ENCODE measurements at places on chromosomes 2 and 18.

GRCh38 chr2:217329023-217329431, 469.2 kb upstream of the TNP1 start:
- no peak for DNase-seq

DNA sequence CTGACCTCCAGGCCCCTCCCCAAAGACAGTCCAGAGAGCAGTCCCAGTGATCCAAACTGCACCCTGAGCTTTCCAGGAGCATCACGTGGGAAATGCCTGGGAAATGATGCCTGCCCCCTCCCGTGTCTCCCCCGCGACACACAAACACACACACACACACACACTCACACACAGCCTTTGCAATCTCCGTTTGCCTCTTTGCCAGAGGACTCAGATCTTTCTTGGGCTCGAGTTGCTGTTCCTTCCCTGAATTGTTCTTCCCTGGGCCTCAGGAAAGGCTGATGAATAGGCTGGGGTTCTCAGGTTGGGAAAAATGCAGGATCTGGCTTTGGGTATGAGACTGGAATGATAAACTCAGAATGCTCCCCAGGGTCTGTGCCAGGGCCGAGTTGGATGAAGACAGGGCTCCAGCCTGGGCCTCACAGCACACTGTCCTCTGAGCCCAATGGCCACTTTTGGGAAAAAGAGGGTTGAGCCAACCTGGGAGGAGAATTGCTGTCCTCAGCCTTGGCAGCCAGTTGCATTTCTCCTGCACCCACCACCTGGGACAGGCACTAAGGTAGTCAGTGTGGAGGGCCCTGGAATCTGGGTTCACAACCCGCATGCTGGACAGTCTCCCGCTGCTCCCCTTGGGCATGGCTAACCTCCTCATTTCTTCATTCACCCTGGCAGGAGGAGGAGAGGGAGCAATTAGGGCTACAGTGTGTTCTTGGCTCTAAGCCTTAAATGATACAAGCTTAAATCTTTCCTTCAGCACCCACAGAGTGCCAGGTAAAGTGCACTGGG, 43.9 kb upstream of the ATP6V1B1 start:
- DNase-seq: no peak

GRCh38 chr18:74196220-74197119, 48.1 kb downstream of the TIMM21 start:
- DNase-seq: peak; percentile 34

- no peak for DNase-seq
Observed at GRCh38 chr2:33419581-33420200, 56.8 kb upstream of the RASGRP3 start.

- DNase-seq: no peak
Observed at GRCh38 chr18:75338631-75339030, 88.9 kb downstream of the SMIM21 start.

- DNase-seq: no peak
Observed at GRCh38 chr2:21372654-21373053, 248.9 kb downstream of the TDRD15 start.

- no peak for DNase-seq
Observed at GRCh38 chr18:46431522-46432171, 225.4 kb downstream of the LOXHD1 start.

DNA sequence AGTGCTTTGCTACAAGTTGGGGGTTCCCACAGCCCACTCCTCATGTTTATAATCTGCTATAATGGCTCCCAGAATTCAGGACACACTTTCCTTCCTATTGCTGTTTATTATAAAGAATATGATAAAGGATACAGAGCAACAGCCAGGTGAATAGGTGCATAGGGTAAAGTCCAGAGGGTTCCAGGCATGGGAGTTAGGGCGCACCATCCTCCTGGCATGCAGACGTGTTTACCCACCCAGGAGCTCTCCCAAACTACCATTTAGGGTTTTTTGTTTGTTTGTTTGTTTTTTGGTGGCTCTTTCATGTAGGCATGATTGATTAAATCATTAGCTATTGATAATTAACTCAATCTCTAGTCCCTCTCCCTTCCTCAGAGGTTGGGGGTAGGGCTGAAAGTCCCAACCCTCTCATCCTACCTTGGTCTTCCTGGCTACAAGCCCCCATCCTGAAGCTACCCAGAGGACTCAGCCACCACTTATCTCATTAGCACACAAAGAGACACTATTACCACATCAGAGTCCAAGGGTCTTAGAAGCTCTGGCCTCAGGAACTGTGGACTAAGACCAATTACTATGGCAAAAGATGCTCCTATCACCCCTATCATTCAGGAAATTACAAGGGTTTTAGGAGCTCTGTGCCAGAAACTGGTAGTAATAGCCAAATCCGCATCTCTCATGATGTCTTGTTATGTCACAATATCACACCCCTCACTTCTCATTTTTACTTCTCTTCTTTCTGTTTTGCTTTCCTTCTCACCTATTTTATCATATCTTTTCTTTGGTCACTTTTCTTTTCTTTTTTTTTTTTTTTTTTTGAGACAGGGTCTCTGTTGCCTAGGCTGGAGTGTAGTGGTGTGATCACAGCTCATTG, 154.9 kb upstream of the TTC39C start:
- DNase-seq: no peak

GRCh38 chr18:26312199-26312598, 86.0 kb downstream of the TAF4B start:
- no peak for DNase-seq

DNA sequence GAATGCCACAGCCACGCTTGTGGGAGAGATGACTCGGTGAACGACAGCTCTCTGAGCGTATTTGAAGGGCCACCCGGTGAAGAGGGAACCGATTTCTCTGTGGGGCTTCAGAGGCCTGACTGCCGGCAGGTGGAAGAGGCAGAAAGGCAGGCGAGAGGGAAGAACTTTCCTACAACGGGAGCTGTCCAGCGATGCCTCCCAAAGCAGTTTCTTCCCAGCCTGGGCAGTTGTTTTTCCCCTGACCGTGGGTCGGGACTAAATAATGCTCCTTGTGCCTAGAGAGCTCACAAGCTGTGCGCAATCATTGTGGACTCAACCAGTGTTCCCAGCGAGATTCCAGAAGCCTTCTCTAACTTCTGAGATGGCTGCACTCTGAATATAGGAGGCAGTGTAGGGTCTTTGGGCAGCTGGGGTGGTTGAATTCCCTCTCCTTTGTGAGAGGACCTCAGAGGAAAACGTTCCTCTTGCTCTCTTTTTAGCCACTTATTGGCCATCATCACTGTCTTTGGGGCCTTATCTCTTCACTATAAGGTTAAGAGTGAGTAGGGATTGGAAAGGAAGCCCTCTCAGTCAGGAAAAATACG, 710 bp downstream of the SEC11C start:
- no peak for DNase-seq

DNA sequence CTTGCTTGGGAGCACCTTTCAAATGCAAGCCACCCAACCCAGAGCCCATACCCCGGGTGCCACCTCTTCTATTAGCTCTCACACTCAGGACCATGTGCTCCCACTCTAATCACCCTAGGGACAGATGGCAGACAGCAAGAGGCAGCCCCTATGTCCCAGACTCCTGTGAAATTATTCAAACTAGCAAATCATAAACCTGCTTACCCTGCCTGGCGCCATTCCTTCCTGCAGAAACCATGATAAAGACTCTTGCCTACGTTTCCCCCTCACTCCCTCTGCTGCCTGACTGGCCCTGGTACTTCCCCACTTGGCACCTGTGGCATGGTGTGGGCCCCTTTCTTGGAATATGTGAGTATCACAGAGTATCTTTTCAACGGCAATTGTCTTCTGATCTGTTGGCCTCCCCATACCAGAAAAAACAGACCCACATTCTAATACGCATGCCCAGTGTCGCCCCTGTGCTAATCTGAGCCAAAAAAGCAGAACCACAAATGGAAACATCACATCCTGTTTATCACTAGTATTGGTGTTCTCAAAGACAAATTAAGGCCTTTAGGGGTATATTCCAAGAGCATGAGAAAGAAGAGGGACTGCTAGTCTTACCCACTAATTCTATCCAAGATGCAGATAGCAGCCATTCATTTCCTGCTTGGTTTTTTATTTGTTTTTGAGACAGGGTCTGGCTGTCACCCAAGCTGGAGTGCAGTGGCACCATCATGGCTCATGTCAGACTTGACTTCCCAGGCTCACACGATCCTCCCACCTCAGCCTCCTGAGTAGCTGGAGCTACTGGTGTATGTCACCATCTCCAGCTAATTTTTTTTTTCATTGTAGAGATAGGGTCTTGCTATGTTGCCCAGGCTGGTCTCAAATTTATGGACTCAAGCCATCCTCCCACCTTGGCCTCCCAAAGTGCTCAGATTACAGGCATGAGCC, 44.1 kb upstream of the TTC39C start:
- peak; percentile 56 for DNase-seq

DNA sequence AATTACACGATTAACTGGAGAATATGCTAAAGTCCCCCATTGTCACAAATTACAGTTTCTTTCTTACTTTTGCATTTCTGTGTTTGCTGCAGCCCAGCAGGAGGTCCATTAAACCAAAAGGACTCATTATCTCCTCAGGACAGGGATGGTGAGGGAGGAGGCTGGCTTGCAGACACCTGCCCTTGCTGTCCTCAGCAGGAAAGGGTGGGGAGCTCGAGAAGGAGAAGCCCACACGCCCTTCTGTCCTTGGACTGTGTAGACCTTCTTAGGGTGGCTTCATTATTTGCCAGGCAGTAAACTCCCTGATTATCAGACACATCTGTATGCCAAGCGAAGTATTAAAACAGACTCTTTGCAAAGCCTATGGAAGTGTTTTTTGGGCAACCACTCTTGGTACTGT, 196.0 kb downstream of the LDLRAD4 start:
- no peak for DNase-seq

GRCh38 chr2:58558881-58559280, 317.8 kb upstream of the FANCL start:
- DNase-seq: no peak

DNA sequence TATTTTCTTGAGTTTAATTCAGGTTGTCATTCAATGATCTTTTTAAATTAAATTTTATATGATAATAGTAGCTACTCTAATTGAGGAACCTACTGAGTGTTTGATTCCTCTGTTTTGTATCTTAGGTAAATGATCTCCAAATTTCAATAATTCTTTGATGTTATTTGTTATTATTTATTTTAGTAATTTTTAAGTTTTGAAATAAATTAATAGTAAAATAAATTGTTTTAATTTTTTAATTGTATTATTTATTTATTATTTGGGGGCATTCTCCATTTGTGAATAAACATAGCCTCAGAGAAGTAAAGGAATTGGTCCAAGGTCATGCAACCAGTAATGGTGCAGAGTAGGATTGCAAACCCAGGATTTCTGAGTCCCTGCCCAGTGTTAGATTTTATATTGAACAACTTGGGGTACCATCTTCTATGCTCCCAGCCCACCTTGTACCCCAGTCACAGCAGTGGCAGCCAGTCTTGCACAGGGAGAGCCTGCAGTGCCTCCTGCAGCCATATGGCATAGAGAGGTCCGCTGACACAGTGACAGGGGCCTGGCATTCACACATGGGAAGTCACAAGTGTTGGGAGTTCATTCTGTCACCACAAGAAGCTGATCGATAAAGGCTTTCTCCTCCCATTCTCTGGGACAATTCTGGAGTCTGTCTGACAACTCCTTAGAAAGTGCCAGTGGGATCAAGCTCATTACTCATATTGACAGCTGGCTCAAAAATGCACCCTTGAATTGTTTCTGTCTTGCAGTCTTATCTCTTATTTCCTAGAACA, 110.0 kb upstream of the ETAA1 start:
- no peak for DNase-seq

DNA sequence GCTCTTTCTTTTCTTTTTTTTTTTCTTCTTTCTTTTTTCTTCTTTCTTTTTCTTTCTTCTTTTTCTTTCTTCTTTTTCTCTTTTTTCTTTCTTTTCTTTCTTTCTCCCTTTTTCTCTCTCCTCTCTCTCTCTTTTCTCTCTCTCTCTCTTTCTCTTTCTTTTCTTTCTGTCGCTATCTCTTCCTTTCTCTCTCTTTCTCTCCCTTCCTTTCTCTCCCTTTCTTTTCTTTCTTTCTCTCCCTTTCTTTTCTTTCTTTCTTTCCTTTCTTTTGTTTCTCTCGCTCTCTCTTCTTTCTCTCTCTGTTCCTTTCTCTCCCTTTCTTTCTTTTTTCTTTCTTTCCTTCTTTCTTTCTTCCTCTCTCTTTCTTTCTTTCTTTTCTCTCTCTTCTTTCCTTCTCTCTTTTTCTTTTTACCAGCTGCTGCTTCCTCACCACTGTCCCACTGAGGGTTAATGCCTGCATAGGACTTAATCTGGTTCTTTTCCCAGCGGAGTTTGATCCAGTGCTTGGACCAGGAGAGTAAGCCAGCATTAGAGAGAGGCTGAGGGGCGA, 145.4 kb upstream of the SIX2 start:
- DNase-seq: no peak

- no peak for DNase-seq
Observed at GRCh38 chr18:9550429-9550828, 63.9 kb downstream of the PPP4R1 start.

GRCh38 chr2:224046752-224047151, 7.7 kb upstream of the SERPINE2 start:
- no peak for DNase-seq

GRCh38 chr18:5770176-5770575, 125.1 kb downstream of the TMEM200C start:
- DNase-seq: no peak

- no peak for DNase-seq
Observed at GRCh38 chr18:34220081-34220815, 4.5 kb downstream of the NOL4 start.

- DNase-seq: no peak
Observed at GRCh38 chr2:18396329-18397010, 164.0 kb downstream of the RDH14 start.

DNA sequence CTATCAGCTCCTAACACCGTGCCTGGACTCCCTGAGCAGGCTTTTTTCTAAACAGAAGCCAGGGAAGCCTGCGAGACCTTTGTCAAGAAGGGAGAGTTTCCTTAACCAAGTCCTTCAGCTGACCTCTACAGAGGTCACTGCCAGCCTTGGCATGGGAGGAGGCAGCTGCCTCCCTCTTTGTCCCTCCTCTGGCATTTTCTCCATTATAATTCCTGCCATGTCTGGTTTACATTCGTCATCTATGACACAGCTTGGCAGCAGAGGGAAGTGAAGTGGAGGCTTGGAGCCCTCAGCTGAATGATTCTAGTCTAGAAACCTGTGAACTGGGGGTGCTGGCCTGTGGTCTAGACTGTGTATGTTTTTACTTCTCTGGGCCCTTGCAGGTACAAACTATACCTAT, 22.5 kb downstream of the LIPG start:
- no peak for DNase-seq

GRCh38 chr18:68724021-68724420, 9.1 kb upstream of the TMX3 start:
- DNase-seq: no peak

All from activated CD4-positive, alpha-beta T cell treated with anti-CD3 and anti-CD28 coated beads, Interleukin-2, amount 50 U/mL, for 4 hours (primary cell).